Activated CD4-positive, alpha-beta memory T cell treated with anti-CD3 and anti-CD28 coated beads for 36 hours (primary cell): ENCODE measurements at places on chromosomes 1 and 21. TPM values are rescaled to one million over a fixed set of nuclear protein-coding genes. Genes with fewer than 3 reads are reported as not detected.

- H3K27me3 ChIP-seq, result no peaks in the 10 kb centered on the region
- no peaks in the 10 kb centered on the region for H3K36me3 ChIP-seq
- H3K4me1 ChIP-seq, result no peaks in the 10 kb centered on the region
- no peak overlapping the region for H3K4me3 ChIP-seq
Measured at GRCh38 chr1:71269179-71269578, 188.3 kb upstream of the ZRANB2 start.

DNA sequence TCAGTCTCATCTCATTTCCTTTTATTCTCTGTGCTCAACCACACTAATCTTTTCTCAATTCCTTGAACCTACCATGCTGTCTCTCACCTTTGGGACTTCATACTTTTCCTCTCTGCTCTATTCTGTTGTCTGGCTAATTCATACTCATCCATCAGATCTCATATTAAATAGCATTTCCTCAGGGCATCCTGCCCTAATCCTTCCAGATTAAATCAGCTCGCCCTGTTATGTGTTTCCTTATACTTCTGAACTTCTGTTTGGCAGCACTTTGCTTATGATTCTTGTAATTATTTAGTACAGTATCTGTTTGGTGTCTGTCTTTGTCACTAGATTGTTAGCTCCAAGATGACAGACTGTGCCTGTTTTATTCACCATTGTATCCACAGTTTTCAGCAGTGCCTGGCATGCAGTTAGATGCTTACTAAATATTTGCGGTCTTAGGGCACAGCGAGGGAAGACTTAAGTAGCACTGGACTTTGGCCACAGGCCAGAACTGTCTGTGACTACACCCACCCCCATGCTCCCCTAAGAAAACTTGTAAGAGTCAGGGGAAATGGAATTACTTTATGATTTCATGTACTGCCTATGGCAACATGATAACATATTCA lies 9.9 kb upstream of the CAP1 start:
- no peaks in the 10 kb centered on the region for H3K36me3 ChIP-seq
- no peak for DNase-seq
- H3K4me1 ChIP-seq, result peaks cover 22% of the 10 kb centered on the region
- H3K27ac ChIP-seq, result no peak overlapping the region
- H3K4me3 ChIP-seq, result no peak overlapping the region

GRCh38 chr1:158527190-158527815 lies 26.9 kb downstream of the OR6Y1 start:
- no peak overlapping the region for H3K27ac ChIP-seq
- peaks cover 12% of the 10 kb centered on the region for H3K27me3 ChIP-seq
- DNase-seq, result no peak
- no peaks in the 10 kb centered on the region for H3K4me1 ChIP-seq

DNA sequence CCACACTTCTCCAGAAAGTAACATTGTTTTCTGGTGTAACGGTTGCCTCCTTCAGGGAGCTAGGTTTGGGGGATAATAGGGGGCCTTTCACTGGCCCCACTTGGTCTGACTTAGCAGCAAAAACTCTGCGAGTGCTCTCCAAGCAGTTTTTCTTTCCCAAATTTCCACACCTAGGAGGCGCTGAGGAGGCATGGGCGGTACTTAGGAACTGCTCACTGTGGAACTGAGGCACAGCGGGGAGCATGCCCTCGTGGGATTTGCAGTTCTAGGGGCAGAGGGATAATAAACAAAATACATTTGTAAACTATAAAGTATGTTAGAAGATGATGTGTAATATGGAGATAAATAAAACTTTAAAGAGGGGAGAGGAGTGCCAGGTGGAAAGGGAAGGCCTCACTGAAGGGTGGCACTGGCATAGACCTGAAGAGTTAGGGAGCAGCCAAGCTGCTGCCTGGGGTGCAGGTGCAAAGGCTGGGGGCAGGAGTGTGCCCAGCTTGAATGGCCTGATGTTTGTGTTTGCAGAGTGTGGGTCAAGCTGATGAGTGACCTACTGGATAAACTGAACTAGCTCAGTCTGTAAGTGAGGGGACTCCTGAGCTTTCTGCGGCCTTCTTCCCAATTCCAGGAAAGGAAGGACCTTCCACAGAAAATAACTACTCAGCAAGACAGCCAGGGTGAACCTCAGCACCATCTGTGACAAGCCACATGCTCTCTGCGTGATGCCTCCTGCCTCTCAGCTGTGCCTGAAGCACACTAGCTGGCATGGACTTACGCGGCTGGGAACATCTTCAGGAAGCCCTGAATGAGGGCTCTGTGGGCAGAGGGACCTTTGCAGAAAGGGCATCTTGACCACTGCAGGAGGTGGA lies 1.9 kb downstream of the EPHX1 start:
- no peaks in the 10 kb centered on the region for H3K36me3 ChIP-seq
- no peak overlapping the region for H3K27ac ChIP-seq
- DNase-seq, result no peak
- peaks cover 11% of the 10 kb centered on the region for H3K4me1 ChIP-seq
- H3K4me3 ChIP-seq, result no peak overlapping the region
- peaks cover 2% of the 10 kb centered on the region for H3K27me3 ChIP-seq

DNA sequence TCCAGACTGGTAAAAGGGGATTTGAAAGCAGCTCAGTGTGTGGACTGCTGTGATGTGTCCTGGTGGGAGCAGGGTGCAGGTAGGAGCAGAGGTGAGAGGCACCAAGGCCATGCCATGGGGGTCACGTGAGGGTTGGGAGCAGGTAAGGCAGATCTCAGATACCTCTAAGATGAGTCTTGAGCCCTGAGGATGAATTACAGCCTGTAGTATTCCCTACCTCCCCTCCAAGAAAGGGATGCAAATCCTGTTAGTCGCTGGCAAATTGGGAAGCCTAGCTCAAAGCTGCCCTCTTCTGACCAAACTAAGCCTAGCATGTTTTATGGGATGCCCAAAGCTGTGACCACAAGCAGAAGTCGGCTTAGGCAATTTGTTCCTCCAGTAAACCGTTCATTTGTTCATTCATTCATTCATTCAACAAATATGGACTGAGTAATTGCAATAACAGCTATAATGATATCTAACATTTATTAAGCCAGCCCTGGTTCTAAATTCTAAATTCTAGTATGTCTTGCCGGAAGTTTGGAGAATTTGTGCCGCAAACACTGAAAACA lies 3.9 kb upstream of the NUAK2 start:
- no peak overlapping the region for H3K4me3 ChIP-seq
- peaks cover 23% of the 10 kb centered on the region for H3K4me1 ChIP-seq
- H3K27me3 ChIP-seq, result peaks cover 4% of the 10 kb centered on the region
- no peaks in the 10 kb centered on the region for H3K36me3 ChIP-seq
- peak; percentile 67 for DNase-seq
- H3K27ac ChIP-seq, result peak overlapping the region; percentile 21

ALX3 gene
- total RNA-seq, result not detected

SMIM1 gene
- total RNA-seq, result 2.9 TPM

DENND2C gene
- 0.90 TPM for total RNA-seq

ITLN2 gene
- total RNA-seq, result not detected
